ENCODE measurements at places on chromosomes 16 and 17. TPM values are rescaled to one million over a fixed set of nuclear protein-coding genes. Genes with fewer than 3 reads are reported as not detected.

DNA sequence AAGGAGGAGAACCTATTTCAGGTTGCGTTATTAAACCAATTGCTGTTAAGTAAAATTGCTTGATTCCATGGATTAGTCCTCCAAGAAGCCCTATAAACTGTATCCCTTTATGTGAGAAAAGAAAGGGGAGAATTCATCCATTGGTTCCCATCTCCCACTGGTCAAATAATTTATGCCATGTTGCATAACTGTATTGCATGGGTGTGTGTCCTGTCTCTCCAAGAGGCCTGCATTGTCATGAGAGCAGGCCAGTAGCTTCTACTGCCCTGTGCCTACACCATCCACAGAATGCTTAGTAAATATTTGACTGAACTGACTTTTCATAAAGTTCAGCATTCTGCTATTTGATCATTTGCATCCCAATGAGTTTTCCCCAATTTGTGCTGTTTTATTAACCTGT lies 11.7 kb upstream of the TOB1 start:
- H3K36me3 ChIP-seq, result no peaks in the 10 kb centered on the region
- DNase-seq, result no peak
- H3K27ac ChIP-seq, result no peak overlapping the region

DNA sequence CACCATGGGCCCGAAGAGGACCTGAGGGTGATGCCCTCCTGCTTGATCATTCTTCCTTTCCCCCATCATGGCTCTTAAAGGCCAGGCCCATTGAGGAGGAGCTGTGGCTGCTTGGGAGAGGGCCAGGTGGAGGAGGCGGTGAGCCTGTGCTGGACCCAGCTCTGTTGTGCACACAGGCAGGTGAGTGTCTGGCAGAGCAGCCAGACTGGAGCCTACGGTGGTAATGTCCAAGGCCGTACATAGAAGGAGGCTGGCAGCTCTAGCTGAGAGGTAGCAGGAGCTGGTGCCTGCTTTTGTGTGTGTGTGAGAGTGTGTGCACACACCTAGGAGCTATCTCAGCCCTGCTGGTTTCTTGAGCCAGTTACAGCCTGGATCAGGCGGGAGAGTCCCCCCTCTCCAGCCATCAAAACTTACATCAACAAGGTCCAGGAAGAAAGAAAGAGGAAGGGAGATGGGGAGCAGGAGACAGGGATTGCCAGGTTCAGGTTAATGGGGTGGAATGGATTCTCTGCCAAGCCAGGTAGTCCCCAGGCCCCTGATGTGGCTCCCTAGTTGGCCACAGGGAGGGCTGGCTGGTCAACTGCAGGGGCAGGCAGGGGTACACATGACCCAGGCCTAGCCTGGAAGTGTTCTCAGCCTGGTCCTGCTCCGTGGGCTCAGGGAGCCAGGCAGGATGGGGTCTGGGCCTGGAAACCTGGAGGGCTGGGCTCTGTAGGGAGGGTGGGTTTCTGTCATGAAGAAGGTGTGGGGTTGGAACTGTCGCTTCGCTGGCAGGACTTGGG lies 107.1 kb downstream of the RAP1GAP2 start:
- no peaks in the 10 kb centered on the region for H3K27me3 ChIP-seq
- H3K4me3 ChIP-seq, result no peak overlapping the region
- H3K4me1 ChIP-seq, result no peaks in the 10 kb centered on the region
- no peak overlapping the region for H3K27ac ChIP-seq

GRCh38 chr16:68869492-68870088 lies 26.3 kb downstream of the TANGO6 start:
- no peak overlapping the region for H3K27ac ChIP-seq
- no peaks in the 10 kb centered on the region for H3K27me3 ChIP-seq
- H3K4me1 ChIP-seq, result peaks cover 9% of the 10 kb centered on the region
- no peak for DNase-seq
- no peaks in the 10 kb centered on the region for H3K36me3 ChIP-seq

DNA sequence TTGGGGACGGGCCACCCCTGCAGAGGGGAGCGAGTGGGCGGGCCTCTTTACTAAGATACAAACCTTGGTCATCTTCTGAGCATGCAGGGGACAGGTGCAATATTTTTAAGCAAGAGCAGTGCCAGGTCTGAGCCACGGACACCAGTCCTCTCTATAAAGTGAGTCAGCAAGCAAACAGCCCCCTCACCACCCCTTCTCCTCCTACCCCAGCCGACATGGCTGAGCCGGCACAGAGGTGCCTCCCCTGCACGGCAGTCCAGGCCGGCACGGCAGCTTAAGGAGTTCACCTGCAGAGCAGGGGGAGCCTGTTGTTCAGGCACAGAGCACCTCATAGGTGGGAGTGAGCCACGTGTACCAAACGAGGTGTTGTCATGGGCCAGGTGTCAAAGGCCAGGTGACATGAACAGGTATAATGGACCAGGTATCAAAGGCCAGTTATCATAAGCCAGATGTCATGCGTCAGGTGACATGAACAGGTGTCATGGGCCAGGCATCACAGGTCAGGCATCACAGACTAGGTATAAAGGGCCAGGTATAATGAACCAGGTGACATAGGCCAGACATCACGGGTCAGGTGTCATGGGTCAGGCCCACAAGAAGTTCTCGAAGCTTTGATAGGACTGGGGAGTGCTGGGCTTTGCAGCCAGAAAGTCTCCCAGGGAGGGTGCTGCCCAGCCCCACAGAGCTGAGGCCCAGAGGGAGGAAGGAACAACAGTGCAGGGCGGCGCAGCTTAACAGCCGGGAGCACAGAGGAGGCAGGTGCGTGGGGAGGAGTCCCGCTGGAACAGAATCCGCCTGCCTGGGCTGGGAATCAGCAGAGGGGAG lies 42.6 kb upstream of the ZNF469 start:
- no peak for DNase-seq
- H3K4me3 ChIP-seq, result no peak overlapping the region
- no peaks in the 10 kb centered on the region for H3K27me3 ChIP-seq
- H3K27ac ChIP-seq, result no peak overlapping the region

- no peak for DNase-seq
- H3K27ac ChIP-seq, result no peak overlapping the region
- no peak overlapping the region for H3K4me3 ChIP-seq
- H3K36me3 ChIP-seq, result no peaks in the 10 kb centered on the region
- no peaks in the 10 kb centered on the region for H3K27me3 ChIP-seq
Measured at GRCh38 chr17:58985971-58986370, 120.7 kb downstream of the TRIM37 start.

DNA sequence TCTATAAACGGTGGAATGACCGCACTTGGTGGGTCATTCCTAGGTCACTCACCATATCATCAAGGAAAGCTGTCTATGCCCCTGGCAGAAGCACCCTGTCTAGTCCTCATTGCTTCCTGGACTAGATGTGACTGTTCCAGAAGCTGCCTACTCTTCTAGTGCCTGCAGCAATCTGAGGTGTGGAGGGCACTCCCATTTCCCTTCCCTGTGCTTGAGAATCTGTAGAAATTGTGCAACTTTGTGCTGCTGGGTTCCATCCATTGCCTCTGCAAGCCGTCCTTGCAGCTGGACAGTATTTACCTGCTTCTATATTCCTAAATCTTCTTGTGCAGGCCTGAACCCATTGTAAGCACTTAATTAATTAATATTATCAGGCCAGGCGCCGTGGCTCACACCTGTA lies 52.1 kb downstream of the CACNG3 start:
- no peaks in the 10 kb centered on the region for H3K4me1 ChIP-seq
- H3K36me3 ChIP-seq, result no peaks in the 10 kb centered on the region
- no peak for DNase-seq

DNA sequence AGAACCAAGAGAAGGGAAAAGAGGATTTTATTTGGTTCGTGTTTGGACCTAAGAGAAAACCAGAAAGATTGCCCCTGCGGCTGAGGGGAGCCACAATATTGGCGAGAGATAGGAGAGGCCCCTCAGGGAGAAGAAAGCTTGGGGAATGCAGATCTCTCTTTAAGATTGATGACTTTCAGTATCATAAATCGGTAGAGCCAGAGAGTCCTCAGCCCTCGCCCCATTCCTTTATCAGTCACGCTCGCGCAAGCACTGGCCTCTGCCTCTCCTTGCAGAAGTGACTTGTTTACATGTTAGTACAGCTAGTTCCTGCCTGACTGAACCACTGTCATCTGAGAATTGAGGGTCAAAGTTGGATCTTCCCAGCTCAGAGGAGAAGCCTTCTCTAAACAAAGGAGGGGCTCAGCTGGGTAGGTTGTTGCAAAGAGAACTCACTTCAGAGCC lies 21.5 kb upstream of the KRT19 start:
- no peak overlapping the region for H3K27ac ChIP-seq
- H3K27me3 ChIP-seq, result no peaks in the 10 kb centered on the region
- no peak for DNase-seq
- H3K4me3 ChIP-seq, result no peak overlapping the region
- peaks cover 7% of the 10 kb centered on the region for H3K4me1 ChIP-seq

IL32 gene
- 204 TPM for total RNA-seq
